ENCODE measurements at places on chromosomes 6 and 20.

DNA sequence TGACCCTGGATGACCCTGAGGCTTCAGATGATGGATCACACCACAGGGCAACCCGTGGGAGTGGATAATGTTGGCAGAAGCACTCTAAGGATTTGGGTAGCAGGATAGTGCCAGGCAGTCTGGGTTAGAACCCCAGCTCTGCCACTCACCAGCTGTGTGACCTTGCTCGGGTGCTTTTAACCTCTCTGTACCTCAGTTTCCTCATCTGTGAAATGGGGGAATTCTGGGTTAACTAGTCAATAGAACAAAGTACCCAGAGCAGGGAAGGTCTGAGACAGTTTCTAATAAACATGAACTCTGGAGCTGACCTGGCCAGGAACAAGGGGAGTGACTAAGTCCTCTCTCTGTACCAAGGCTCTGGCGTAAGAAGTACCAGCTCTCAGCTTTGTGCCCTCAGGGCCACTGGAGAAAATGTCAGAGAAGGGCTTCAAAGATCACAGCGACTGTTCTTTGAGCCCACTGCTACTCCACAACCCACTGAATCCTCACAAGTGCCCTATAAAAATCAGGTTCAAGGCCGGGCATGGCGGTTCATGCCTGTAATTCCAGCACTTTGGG, 14.7 kb upstream of the NOL4L start:
- no peak for DNase-seq

DNA sequence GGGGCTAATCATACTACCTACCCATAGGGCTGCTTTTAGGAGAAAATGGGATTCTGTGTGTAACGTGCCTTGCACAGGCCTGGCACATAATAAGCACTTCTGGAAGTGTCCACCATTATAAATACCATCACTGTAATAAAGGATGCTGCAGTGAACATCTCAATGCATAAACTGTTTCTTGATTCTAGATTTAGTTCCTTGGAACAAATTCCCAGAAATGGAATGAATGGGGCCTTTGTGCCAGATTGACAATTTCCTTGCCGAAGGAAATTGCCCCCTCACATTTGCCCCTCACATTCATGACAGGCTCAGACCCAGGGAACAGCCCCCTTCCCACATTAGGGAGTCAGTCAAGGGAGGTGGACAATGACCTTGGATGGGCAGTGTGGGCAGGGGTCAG, 29.2 kb downstream of the BPIFB4 start:
- DNase-seq = no peak

DNA sequence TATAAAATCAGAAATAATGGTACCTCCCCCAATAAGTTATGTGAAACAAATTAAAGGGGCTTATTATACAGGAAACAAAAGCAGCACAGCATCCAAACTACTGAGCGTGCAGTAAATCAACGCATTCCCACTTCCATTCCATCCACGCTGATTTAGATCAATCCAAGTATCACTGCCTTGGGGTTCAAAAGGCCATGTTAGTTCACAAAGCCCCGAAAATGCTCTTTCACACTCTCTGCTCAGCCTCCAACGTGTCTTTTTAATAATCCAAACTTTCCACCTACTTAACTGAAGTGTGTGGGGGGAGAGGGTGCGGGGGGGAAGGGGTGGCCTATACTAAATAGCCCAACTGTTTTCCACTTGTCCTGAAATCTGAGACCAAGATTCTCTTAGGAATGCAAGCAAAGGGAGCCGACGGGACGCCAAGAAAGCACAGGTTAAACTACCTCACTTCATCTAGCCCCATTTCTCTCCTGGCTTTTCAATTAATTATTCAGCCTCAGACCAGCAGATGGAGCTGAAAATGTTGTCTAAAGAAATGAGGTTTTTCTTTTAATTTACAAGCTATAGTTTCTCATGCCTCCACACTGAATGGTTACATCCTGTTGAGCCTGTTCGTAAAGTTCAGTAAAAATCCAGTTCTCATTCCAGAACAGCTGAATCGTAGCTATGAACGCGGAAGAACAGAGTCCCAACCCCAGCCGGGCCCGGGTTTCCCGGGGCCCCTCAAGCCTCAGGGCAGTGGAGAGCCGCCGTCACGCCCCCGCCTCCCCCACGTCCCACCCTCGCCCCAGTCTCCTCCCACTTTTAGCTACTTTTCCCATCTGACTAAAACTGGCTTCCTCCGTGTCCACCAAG, 1.0 kb upstream of the NXT1 start:
- DNase-seq = peak; percentile 67

GRCh38 chr20:62773845-62774714, 22.2 kb upstream of the MRGBP start:
- DNase-seq = no peak

DNA sequence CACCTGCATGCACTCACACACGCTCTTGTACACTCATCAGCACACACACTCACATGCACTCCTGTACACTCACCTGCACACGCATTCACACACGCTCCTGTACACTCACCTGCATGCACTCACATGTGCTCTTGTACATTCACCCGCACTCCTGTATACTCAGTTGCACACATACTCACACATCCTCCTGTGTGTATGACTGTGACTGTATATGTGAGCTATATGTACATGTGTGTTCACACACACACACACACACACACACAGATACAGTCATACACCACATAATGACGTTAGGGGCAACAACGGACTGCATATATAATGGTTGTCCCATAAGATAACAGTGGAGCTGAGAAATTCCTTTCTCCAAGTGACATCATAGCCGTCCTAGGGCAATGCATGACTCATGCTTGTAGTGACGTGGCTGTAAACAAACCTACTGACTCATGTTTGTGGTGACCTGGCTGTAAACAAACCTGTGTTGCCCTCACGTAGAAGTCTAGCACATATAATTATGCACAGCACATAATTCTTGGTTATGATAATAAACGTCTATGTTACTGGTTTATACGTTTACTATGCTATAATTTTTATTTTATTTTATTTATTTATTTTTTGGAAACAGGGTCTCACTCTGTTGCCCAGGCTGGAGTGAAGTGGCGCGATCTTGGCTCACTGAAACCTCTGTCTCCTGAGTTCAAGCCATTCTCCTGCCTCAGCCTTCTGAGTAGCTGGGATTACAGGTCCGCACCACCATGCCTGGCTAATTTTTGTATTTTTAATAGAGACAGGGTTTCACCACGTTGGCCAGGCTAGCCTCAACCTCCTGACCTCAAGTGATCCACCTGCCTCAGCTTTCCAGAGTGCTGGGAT, 22.8 kb upstream of the TAF4 start:
- no peak for DNase-seq

DNA sequence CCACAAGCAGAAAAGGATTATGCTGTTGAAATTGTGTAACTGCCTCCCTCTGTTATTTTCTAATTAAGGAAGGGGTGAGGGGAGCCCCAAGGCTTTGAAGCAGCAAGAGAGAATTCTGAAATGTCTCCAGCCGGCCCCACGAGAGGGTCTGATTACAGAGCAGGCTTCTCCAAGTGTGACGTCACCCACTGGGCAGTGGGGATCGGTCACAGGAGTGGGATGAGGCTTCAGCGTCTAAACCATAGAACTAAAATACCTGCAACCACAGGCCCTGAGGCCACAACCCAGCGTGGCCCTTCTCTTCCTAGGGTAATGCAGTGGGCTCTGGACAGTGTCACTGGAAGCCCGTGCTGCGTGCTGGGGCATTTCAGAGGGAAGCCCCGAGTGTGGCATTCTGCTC, 38.6 kb upstream of the APCDD1L start:
- no peak for DNase-seq

DNA sequence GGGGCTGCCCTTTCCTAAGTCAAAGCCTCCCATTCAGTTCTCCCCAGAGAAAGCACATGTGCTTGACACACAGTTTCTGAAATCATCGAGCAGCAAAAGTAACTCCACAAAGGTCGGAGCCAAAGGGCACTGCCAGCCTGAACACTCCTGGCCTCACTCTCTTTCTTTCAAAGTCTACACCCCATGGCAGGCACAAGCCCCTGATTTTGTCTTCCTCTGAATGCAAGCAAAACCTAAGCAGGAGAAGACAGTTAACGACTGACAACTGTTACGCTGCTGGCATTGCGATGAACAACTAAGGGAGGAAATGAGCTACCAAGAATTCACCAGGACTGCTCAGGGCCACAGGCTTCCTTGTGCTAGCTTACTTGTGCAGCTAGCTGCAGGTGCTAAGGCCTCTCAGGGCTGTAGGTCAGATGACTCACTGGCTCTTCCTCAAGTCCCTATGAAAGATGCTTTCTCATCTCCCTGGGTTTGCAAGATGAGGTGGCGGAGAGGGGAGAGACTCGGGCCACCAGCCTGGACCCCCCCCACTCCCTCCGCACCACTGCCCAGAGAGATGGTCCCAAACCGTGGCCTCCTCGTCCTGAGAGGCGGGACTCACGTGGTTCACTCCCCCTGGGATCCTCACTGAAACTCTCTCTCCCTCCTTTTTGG, 208.2 kb downstream of the DLL1 start:
- DNase-seq = no peak

- DNase-seq = no peak
Observed at GRCh38 chr6:156773935-156774852, 3.0 kb upstream of the ARID1B start.

DNA sequence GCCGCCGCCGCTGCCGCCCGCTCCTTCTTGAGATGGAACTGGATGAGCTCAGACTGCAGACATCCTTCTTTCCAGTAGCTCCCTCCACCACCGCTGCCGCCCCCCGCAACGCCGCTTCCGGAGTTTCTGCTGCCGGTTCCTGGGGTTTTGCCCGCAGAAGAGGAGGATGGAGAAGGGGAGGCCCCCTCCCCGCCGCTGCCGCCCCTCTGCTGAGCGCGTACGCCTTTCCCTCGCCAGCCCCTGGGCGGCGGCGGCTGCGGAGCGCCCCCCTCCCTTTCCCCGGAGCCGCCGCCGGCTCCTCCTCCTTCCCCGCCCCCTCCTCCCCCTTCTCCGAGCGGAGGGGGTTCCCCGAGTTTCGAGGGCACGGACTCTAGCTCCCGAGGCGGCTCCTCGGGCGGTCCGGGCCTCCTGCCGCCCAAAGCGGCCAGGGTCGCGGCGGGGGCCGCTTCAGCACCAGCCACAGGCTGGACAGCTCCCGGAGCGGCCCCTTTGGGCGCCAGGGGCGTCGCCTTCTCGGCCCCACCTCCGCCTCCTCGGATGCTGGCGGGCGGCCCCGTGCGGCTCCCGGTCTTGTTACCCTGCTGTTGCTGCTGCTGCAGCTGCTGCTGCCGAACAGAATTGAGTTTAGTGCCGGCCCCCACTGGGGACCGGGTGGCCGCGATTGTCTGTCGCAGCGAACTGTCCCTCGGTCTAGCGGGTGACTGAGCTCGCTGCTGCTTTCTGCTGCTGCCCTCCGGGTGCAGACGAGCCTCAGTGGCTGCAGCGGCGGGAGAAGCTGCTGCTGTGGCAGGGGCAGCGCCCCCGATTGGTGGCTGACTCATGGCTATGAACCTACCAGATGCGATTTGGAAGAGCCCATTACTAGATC, 3.1 kb downstream of the MTCL3 start:
- DNase-seq = no peak

GRCh38 chr6:35929601-35930000, 8.7 kb upstream of the SRPK1 start:
- DNase-seq = no peak

DNA sequence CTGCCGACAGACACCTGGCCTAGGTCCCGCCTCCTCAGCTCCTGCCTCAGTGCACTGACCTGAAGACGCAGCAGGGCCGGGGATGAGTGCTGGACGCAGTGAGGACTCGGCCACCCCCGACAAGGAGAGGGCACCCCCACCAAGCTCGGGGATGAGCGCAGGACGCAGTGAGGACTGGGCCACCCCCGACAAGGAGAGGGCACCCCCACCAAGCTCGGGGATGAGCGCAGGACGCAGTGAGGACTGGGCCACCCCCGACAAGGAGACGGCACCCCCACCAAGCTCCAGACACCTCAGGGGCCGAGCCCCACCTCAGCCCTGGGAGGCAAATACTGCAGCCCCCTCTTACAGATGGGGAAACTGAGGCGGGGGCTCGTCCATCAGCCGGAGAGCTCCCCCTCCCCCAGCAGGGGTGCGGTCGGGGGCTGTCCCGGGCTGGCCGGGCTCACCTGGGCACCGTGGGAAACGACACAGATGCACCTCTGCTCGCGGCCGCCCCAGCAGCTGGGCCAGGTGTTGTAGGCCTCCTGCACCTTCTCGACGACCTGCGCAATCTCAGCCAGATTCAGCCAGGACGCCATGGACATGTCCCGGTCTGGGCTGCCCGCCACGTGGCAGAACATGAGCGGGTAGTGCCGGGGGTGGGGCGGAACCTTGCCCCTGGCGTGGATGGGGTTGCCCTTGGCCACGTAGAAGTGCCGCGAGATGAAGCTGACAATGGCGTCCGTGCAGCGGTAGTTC, 7.5 kb downstream of the HELZ2 start:
- no peak for DNase-seq

DNA sequence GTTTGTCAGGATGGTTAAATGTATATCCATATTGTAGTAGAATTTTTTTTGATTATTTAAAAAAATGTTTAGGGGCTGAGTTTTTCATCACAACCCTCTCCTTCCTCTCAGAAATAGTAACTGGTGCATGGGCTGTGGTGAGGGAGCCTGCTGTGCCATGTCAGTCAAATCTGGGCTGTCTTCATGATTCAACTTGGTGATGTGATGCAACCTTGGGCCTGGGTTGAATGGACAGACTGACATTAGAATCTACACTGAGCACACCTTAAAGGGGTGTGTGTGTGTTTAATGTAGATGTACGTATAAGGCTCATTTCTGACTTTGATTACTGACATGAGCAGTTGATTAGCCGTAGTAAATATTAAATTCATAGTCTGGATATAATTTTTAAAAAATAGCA, 3.7 kb downstream of the TJAP1 start:
- no peak for DNase-seq

GRCh38 chr20:10381477-10381876, 52.5 kb downstream of the MKKS start:
- DNase-seq = no peak

DNA sequence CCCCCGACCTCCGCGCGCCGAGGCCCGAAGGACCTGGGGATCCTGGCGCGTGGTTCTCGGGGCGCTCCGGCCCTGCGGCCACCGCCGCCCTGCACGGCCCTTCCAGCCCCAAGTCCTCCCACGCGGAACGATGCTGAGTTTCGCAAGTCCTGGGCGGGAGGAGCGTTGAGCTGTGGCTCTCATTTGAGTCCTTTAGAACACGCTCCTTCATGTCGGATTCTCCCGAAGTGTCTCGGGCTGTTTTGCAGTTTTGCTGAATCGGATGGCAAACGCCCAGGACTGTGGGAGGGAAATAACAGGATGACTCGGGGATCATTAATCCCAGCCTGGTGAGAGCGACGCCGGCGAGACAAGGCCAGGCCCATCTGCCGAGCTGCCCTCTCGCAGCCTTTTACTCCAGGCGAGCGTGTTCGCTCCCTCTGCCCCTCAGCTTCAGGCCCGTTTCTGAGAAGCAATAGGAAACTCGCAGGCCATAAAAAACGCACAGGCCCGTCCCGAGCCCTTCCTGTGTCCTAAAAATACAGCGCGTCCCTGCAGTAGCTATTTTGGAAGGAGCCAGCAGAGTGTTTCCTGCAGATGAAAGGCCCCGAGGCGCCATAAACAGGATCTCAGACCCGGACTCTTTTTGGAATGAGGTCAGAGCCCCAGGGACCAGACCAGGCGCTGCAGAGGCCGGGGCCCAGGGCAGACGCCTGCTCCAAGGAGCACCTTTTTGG, 153.5 kb downstream of the DLL1 start:
- DNase-seq = no peak

- DNase-seq = no peak
Observed at GRCh38 chr6:14550410-14550809, 432.8 kb downstream of the CD83 start.

All from esophagus squamous epithelium (tissue), 5 donors.